ENCODE measurements at places on chromosomes 11 and 22. TPM values are rescaled to one million over a fixed set of nuclear protein-coding genes. Genes with fewer than 3 reads are reported as not detected.

The NCAPD3 gene
- polyA plus RNA-seq = 16.3 TPM

The NXF1 gene
- 53.3 TPM for polyA plus RNA-seq

GRCh38 chr22:47533961-47534803 is 771.7 kb downstream of the TBC1D22A start:
- no peak overlapping the region for H3K27ac ChIP-seq
- H3K27me3 ChIP-seq = no peaks in the 10 kb centered on the region
- H3K36me3 ChIP-seq = no peaks in the 10 kb centered on the region
- no peak for DNase-seq
- no peak overlapping the region for H3K4me3 ChIP-seq

- peaks cover 33% of the 10 kb centered on the region for H3K36me3 ChIP-seq
- peak; percentile 27 for DNase-seq
- peaks cover 9% of the 10 kb centered on the region for H3K4me1 ChIP-seq
Measured at GRCh38 chr11:72227316-72228228, 3.0 kb downstream of the INPPL1 start.

DNA sequence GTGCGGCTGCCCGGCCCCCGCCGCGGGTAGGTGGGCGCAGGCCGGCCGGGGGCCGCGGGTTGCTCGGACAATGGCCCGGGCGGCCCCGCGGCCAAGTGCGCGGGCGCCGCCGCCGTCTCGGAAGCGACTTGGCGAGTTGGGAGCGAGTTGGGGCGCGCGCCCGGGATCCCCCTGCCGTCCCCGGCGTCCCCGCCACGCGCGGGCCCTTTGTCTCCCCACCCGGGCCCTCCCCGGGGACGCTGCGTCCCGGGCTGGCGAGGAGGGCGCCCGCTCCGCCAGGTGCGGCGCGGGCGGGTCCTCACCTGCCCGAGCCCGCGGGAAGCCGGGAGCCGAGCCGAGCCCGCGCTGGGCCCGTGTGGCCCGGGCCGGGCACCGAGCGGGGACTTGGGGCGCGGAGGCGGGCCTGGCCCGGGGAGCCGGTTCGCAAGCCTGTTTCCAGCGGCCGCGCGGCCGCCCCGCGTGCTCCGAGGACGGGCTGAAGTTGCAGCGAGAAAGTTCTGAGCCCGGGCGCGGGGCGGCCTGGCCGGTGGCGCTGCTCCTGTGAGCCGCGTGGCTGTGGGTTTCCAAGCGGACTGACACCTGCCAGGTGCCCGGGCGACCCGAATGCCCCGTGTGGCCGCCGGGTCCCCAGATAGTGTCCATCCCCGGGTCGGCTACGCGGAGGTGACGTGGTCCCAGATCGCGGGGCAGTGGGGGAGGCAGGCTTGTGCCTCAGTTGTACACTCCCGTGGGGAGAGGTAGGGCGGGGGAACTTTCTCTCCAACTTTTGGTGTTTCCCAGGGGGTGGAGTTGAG is 586 bp downstream of the LRP5 start:
- H3K27ac ChIP-seq = no peak overlapping the region
- H3K27me3 ChIP-seq = no peaks in the 10 kb centered on the region
- H3K4me1 ChIP-seq = 0 out of 2 replicates have a peak, but pooled peaks cover 6% of the 10 kb centered on the region
- no peaks in the 10 kb centered on the region for H3K36me3 ChIP-seq

GRCh38 chr22:40486962-40487602 is 116.7 kb downstream of the SGSM3 start:
- DNase-seq = no peak
- peaks cover 52% of the 10 kb centered on the region for H3K4me1 ChIP-seq
- H3K27ac ChIP-seq = no peak overlapping the region

DNA sequence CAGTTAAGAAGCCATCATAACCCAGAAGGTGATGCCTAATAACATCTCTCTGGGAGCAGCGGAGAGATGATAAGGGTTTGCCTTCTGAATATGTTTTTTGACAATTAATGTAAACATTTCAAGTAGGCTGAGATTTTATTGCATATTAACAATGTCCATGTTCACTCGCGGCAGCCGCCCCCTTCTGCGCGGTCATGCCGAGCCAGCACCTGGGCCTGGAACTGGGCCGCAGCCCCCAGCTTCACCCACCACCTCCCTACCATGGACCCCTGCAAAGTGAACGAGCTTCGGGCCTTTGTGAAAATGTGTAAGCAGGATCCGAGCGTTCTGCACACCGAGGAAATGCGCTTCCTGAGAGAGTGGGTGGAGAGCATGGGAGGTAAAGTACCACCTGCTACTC is 4.3 kb upstream of the SAA1 start:
- DNase-seq = no peak
- H3K4me1 ChIP-seq = no peaks in the 10 kb centered on the region
- peaks cover 13% of the 10 kb centered on the region for H3K27me3 ChIP-seq
- H3K27ac ChIP-seq = no peak overlapping the region

DNA sequence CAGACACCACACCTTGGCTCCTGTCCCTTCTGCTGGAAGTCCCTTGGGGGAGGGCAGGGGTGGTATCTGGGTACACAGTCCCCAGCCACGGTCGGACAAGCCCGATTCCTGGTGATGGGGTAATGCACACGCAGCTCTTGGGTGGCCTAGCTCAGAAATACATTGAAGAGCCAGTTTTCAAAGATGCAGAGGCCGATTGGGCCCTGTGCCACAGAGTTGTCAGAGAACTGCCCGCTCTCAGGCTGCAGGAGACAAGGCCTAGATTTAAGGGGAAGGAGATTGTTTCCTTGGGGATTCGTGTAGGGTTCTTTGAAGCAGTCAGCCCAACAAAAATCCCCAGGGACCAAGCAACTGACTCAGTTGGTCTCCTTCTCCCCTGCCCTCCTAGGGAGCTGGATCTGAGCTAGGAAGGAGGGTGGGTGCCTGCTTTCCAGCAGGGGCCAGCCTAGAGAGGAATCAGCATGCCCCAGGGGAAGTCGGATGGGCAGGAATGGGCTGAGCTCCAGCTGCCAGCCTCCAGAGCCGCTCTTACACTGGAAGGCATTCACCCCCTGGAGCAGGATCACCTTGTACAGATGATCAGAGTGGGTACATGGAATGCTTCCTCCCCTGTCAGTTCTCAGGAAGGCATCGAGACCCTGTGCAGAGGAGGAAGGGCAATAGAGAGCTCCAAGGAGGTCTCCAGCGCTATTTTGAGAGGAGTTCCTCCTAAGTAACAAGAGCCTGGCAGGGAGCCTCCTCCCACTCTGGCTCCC is 3.3 kb upstream of the SCN4B start:
- no peaks in the 10 kb centered on the region for H3K4me1 ChIP-seq
- H3K36me3 ChIP-seq = no peaks in the 10 kb centered on the region
- DNase-seq = no peak
- peaks cover 67% of the 10 kb centered on the region for H3K27me3 ChIP-seq
- H3K4me3 ChIP-seq = no peak overlapping the region
- no peak overlapping the region for H3K27ac ChIP-seq

DNA sequence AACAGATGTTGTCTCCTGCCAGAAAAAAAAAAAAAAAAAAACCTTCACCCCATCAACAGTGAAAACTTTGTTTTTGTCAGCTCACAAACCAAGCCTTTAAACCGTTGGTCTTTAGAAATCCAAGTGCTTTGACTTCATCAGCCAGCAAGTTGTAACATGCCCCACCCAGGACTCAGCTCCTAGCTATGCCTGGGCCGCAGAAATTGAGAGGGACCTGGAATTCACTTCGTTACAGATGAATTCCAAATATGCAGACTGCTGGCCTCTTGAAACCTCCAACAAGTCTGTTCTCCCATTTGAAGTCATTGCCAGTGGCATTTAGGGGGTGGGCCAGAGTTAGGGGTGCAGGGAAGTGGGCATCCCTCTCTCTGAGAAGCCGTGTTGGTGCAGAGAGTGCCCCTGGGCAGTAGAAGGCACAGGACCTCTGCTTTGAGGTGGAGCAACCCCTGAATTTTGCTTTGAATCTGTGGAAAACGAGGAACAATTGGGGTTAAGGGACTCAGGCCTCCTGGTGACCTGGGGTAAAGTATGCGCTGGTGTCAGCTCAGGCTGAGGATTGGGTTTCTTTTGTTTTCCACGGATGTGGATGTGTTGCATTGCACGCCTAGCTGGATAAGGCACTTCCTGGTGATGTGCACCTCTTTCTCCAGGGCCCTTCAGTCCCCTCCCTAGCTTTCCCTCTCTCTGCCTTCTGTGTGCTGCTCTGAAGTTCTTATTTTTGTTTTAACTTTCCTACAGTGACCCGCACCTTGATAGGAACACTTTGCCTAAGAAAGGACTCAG is 109.5 kb downstream of the DBX1 start:
- peaks cover 26% of the 10 kb centered on the region for H3K36me3 ChIP-seq
- H3K27me3 ChIP-seq = no peaks in the 10 kb centered on the region
- DNase-seq = no peak
- no peak overlapping the region for H3K27ac ChIP-seq
- H3K4me3 ChIP-seq = no peak overlapping the region

- DNase-seq = no peak
- H3K27me3 ChIP-seq = no peaks in the 10 kb centered on the region
Measured at GRCh38 chr22:45248832-45249561, 8.3 kb upstream of the KIAA0930 start.
